ENCODE measurements at places on chromosomes 2 and 18. TPM values are rescaled to one million over a fixed set of nuclear protein-coding genes. Genes with fewer than 3 reads are reported as not detected.

POMC gene
- 2.7 TPM for total RNA-seq

CPLX4 gene
- total RNA-seq = not detected

G6PC2 gene
- not detected for total RNA-seq

GRCh38 chr2:79453918-79454317, 58.9 kb upstream of the CTNNA2 start:
- no peak for DNase-seq

GRCh38 chr18:49041435-49042245, 90.9 kb upstream of the SMAD7 start:
- no peak for DNase-seq

DNA sequence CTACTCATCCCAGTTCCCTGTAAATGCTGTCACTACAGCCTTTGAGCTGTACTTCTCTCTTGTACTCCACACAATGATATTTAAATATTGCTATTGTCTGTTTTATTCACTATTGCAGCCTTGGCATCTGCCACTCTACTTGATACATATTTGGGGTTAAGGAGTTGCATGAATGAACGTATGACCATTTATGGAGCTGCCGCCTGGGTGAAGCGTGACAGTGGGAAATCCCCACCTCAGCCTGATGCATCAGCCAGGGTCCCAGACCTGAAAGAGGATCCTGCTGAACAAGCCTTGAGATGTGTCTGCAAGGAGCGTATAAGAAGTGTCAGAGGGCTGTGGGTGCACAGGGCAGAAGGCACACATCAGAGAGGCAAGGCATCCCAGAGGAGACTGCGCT, 39.1 kb downstream of the MRPL35 start:
- DNase-seq = no peak

DNA sequence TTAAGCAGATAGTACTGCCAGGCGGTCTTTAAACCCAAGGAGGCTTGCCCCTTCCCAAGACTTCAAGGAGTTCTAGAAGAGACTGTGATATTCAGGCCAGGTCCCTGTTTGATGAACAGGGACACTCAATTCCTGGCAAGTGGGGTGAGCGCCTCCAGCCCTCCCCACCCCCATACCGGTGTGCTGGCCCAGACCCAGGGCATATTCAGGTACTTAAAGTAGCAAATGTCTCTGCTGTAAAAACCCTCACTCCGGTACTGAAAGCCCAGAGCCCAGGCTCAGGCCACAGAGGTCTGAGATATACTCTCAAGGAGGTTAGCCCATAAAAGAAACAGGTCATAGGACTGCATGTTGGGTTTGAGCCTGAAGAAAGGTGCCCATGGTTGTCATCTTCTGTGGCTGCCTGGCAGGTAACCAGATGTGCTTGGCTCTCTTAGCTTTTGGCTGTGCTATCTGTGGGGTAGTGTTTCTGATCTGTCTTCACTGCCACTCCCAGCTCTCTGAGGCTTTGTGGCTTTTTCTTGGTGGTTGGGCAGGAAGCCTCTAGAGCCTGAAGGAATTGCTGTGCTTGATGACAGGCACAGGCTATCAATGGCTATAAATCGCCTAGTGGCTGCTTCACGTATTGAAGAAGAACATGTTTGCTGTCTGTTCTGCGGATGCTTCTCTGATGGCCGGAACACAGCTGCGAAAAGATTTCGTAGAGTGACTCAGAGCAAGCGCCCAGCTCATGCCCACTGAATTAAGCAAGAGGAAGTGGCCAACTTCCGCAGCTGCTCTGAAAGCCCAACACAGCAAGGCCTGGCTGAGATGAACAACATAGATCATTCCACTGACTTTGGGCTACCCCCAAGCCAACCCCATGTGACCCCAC, 63.3 kb upstream of the ALPP start:
- peak; percentile 80 for DNase-seq

DNA sequence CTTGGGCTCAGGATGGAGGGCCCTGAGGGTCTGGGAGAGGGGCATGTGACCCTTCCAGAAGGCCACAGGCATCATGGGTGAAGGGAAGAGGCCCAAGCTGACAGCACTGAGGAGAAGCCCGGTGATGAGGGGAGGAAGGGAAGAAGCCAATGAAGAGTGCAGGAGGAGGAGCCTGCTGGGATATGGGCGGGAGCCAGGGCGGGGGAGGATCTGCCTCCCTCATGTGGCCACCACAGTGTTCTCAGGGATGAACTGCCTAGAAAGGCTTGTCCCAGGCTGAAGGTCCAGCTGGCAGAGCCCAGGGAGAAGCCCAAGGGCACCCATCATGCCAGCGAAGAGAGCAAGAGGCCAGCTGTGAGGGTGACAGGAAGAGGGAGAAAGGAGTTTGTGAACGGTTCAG, 24.6 kb upstream of the PLB1 start:
- DNase-seq = no peak

All from suprapubic skin (tissue), 4 donors.